HAP-1 (cell line): ENCODE measurements at places on chromosomes 13 and 19.
A peak's percentile ranks its signal among the peaks of the same experiment; 100 is the strongest.

GRCh38 chr13:91399189-91400062, 1.0 kb downstream of the GPC5 start:
- DNase-seq = no peak

DNA sequence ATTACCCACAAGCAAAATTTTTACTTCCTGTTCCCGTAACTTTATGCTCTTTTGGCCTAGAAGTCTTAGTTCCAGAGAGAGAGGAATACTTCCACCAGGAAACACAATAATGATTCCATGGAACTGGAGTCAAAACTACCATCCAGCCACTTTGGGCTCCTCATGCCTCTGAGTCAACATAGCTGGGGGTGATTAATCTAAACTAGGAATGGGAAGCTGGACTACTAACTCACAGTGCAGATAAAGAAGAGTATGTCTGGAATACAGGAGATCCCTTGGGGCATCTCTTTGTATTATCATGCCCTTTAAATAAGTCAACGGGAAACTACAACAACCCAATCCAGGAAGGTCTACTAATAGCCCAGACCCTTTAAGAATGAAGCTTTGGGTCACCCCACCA, 8.9 kb upstream of the ELF1 start:
- DNase-seq = no peak

- DNase-seq = no peak
These were observed 61.6 kb downstream of the ALOX5AP start for GRCh38 chr13:30796631-30797601.

DNA sequence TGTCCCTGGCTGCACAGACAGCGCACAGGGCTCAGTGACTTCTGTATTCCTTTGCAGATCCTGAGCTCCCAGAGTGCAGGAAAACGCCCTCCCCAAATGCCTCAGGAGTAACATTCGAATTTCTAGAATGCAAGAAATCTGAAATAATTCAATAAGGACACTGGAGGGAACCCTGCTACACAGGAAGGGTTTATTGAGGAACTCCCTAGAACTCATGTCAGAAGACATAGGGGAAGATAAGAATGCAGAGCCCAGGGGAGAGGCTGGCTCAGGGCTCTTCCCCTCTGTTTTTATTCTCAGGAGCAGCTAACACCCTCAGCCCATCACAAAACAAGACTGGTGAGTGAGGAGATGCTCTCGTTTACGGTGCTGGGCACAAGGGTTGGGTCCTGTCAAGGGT, 6.8 kb downstream of the LILRA1 start:
- no peak for DNase-seq

DNA sequence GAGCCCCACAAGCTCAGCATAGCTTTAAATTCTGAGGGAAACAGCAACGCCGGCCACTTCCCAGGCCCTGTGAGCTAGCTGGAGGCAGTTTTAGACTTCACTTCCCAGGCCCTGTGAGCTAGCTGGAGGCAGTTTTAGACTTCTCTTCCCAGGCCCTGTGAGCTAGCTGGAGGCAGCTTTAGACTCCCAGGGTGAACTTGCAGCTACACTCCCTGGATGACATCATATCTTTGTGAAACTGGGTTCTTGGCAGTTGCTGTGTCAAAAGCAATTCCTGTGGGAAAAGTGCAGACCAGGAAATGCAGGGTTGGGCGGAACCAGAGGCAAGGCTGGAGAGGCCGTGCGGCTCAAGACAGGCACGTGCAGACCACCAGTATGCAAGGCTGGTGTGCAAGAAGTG, 12.7 kb downstream of the SOX1 start:
- no peak for DNase-seq

- no peak for DNase-seq
These were observed 50.1 kb downstream of the NLRP12 start for GRCh38 chr19:53773999-53774398.

GRCh38 chr19:44643605-44644401, at the start of gene PVR:
Gene PVR, plus strand, starts transcription at chr19:44643910. Its CDS starts 187 bp downstream, at chr19:44644097.
- DNase-seq = peak; percentile 77

DNA sequence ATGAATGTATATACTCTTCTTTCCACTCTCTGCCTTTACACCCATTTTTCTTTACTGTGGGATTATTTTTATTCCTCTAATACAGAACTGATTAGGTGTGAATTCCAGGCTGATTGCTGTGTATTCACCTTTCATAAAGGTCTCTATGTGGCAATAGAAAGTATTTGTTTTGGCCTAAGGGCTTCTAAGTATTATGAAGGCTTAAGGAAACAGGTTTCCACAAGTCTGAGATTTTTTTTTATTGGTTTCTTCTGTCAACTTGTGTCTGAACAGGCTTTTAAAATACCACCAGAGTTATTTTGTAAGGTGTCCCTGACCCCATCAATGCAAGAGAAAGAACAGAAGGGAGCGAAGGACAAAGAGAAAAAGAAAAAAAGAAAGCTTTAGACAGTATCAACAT, 1102.0 kb upstream of the SPRY2 start:
- peak; percentile 68 for DNase-seq

GRCh38 chr13:47437406-47437805, 540.6 kb upstream of the HTR2A start:
- DNase-seq = no peak

GRCh38 chr13:30355839-30356238, 48.5 kb upstream of the KATNAL1 start:
- DNase-seq = no peak

DNA sequence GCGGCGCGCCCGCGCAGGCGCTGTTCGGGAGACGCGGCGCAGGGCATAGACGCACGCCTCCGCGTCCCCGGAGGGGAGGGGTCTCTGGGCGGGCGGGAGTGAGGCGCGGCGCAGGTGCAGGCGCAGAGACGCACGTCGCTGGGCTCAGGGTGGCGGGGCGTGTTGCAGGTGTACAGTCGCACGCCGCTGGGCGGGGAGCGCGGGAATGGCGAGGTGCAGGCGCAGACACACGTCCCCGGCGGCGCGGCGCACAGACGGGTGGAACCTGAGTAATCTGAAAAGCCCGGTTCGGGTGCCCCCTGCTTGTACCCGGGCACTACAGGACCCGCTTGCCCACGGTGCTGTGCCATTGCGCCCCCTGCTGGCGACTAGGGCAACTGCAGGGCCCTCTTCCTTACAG, 44.7 kb downstream of the PLPP2 start:
- no peak for DNase-seq
